Stimulated activated CD8-positive, alpha-beta memory T cell treated with anti-CD3 and anti-CD28 coated beads, Interleukin-15, amount 100 ng/mL, for 1 hour (primary cell): ENCODE measurements at places on chromosomes 1 and 21.

DNA sequence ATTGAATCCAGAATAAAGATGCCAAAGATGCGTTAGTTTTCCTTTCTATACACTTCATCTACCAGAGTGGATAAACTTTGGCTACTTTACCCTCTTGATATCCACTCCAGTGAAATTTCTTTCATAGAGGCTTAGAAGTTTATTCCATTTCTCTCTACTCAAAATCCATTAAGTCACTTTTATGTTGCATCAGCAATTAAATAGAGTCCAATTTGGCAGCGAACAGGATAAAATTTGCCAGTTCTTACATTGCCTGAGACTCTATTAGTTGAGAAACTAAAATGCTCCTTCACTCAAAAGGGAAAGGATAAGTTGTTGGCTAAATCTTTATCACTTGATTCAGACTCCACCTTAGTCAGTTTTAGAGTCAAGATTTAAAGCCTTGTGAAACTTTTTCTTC is 57.9 kb downstream of the ACBD6 start:
- DNase-seq = no peak

GRCh38 chr1:161133220-161133740 is 813 bp upstream of the DEDD start:
- DNase-seq = no peak

DNA sequence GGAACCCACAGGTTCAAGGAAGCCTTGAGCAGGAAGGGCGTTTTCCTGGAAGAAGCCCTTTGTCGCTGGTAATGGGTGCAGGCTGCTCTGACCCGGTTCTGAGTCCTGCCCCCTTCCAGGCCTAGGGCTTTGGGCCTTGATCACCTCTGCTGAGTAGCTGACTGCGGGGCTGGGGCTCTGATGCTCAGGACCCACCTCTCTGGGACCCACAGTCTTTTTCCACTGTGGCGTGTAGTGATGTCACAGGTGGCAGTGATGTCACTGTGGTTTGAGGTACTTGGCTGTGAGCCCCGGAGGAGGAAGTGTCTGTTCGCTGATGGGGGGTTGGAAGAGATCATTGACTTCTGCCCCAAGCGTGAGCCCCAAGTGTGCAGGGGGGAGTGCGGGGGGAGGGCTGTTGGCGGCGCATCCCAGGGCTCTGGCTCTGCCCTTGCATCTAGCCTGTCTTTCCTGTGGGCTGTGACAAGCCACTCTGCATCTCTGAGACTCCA is 6.9 kb downstream of the TNFRSF1B start:
- DNase-seq = peak; percentile 94

GRCh38 chr21:43021756-43022600 is 47.6 kb downstream of the PKNOX1 start:
- no peak for DNase-seq

GRCh38 chr1:241979071-241979470 is 19.8 kb downstream of the MAP1LC3C start:
- no peak for DNase-seq

GRCh38 chr1:183733715-183734114 is 71.2 kb upstream of the RGL1 start:
- DNase-seq = no peak

- no peak for DNase-seq
Measured at GRCh38 chr1:64948216-64948615, 18.1 kb downstream of the JAK1 start.

DNA sequence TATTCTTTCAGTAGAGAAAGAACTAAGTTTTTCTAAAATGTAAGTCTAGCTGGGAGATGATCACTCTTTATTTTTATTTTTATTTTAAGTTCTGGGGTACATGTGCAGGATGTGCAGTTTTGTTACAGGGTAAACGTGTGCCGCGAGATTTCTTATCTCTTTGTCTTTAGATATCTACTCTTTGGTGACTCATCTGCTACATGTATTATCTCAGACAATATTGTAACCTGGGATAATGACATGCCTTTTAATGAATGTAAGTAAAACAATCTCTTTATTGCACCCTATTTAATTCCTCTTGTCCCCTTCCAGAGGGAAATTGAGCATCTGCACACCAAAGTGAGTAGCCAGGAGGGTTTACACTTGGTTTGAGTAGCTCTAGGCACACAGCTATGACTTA is 9.4 kb downstream of the CR2 start:
- DNase-seq = no peak

GRCh38 chr1:92515796-92516201 is 29.1 kb upstream of the GFI1 start:
- DNase-seq = no peak

GRCh38 chr1:233193741-233194140 is 101.8 kb downstream of the PCNX2 start:
- DNase-seq = no peak

- DNase-seq = no peak
Measured at GRCh38 chr1:226351709-226352108, 42.7 kb upstream of the LIN9 start.
